ENCODE measurements at places on chromosomes 3 and 15.

DNA sequence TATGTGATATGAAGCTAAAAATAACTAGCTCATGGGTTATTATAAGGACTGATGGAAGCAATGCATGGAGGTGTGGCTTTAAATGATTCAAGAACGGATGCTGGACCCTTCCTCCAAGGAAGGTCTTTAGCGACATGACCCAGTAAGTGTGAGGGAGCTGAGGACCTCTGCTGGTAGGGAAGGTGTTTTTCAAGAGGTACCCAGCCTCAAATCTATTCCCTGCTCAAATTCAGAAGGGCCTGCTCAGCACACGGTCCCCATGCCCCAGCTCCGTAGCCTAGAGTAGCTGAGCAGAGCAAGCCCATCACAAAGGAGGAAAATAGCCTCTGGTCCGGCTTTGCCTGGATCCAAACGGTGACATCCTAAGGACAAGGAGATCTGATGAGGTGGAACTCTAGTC is 266.2 kb upstream of the IGF1R start:
- DNase-seq, result no peak

- DNase-seq, result no peak
Measured at GRCh38 chr3:111229301-111229700, 157.7 kb downstream of the NECTIN3 start.

GRCh38 chr3:6542795-6543194 is 318.1 kb upstream of the GRM7 start:
- no peak for DNase-seq

DNA sequence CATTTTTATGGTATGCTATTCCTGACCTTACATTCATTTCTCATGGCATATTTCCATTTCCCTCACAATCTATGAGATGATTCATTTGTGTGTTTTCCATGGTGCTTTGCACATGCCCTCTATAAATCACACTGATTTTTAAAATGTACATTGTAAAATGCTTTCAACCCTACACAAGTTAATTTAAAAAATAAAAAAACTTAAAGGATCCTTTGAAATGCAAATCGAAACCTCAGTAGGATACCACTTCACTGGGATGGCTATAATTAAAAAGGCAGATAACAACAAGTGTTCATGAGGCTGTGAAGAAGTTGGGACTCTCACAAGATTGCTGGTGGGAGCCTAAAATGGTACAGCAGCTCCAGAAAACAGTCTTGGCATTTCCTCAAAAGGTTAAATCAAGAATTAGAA is 83.5 kb downstream of the FMN1 start:
- DNase-seq, result no peak

- no peak for DNase-seq
Measured at GRCh38 chr15:58269455-58270414, 131.6 kb downstream of the AQP9 start.

DNA sequence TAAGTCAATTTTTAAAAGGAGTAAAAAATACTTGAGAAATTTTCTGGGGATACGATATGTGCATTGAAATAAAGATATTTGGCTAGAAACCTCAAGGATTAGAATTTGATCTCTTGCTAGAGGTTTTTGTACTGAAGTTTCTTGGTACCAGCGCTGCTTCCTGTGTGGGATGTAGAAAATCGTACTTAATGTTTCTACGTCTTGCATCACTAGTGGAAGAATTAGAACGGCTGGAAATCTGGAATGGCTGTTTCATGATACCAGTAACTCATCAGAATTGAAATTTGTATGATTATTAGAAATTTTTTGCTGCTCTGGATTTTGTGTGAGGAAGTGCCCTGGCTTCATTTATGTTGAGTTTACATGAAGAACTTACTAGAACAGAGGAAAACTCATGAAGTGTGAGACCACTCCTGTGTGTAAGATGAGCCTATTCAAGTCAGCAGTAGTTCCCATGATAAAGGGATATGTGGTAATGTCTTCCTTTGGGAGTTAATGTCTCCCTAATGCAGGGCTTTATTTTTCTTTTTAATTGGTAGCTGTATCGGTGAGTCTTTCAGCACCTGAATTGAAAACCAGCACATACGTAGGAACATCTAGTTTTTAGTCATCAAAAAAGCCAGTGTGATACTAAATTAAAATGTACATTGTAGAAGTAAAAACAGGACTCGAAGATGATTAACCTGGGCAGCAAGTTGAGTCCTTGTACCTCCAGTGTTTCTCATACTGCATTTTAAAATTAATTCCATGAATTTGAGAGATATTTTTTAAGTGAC is 3.2 kb downstream of the KBTBD8 start:
- DNase-seq, result no peak

GRCh38 chr3:140187656-140188221 is 252.8 kb downstream of the CLSTN2 start:
- no peak for DNase-seq

DNA sequence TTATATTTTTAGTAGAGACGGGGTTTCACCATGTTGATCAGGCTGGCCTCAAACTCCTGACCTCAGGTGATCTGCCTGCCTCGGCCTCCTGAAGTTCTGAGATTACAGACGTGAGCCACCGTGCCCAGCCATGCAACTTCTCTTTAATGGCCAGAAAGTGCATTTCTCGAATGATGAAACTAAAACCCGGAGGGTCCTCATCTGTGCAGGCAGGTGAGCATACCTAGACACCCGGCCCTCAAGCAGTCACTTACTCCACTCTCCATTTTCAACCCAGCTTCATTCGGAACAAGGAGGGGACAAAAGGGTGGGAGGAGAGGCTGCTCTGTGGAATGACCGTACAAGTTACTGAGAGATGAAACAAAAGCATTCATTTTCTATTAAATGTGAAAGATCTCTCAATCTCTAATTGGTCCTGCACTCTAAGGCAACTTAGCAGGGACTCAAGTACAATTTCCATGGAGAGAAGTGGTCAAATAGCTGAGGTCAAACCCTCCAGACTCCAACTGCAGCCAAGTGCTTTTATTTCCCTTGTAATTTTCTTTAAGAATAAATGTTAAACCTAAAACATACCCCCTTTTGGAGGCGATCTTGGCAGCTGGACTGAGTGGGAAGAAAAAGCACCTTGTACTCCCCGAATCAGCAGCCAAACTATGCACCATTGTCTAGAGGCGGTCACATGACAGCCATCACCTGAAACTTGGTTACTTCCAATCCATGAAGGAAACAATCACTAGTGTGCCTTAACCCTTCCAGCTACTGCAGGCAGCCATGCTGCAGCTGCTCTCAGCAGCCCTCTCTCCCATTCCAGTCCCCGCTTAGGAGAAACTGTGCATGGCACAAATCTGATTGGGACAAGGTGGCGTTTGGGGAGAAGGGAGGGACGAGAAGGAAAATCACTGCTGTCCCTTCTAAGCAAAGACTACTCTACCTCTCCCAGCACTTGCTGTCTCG is 62.2 kb downstream of the VGLL4 start:
- no peak for DNase-seq

DNA sequence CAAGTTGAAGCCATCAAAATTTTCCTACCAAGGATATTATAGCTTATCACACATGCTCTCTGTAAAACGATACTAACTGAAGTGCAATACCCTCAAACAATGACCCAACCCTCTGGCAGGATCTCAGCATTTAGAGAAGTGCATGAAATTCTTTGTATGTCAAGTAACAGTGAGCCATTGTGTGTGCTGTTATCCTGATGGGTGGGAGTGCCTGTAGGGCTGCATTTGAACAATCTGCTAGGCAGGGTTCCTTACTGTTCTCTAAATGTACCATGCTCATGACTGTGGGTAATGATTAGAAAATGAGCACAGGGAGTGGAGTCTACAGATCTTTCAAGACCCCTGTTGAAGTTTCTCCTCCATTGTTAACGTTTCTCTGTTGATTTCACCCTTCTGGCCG is 398.1 kb downstream of the NSUN3 start:
- no peak for DNase-seq

- no peak for DNase-seq
Measured at GRCh38 chr3:147358144-147358992, 48.0 kb downstream of the ZIC4 start.

GRCh38 chr15:35992791-35993190 is 446.8 kb upstream of the DPH6 start:
- no peak for DNase-seq

DNA sequence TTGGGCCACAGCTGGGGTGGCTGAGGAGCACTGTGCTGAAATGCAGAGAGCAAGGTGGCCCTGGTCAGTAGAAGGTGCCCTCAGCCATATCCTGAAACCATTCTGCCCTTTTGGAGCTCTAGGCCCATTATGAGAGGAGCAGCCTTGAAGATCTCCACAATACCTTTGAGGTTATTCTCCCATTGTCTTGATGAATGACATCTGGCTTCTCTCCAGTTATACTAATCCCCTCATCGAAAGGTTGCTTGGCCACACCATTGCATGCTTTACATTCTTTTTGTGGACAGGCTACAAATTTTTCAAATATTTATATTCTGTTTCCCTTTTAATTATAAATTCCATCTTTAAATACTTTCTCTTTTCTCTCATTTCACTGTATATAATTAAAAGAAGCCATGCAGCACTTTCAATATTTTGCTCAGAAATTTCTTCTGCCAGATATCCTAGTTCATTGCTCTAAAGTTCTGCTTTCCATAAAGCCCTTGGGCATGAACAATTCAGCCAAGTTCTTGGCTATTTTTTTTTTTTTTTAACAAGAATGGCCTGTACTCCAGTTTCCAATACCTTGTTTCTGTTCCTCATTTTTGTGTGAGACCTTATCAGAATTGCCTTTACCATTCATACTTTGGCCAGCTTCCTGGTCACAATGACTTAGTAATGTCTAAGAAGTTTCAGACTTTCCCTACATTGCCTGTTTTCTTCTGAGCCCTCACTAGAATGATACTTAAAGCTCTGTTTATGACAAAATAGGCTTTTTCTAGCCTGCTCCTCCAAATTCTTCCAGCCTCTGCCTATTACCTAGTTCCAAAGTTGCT is 138.9 kb upstream of the SGO1 start:
- no peak for DNase-seq

DNA sequence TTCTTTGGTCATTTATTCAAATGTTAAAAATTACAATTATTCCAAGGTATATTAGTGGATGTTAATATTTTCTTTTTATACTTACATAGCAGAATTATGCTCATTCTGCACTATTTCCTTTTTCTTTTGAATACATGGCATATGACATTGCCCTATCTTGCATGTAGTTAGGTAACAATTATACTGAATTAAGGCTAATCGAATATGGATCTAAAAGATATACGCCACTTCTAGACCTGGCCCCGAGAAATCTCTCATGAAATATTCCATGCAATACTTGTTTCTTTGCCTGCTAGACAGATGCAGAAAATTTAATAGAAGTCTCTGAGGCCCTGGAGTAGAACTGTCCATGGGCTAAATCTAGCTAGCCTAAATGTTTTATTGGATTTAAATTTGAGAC is 493.4 kb downstream of the OTOL1 start:
- no peak for DNase-seq

DNA sequence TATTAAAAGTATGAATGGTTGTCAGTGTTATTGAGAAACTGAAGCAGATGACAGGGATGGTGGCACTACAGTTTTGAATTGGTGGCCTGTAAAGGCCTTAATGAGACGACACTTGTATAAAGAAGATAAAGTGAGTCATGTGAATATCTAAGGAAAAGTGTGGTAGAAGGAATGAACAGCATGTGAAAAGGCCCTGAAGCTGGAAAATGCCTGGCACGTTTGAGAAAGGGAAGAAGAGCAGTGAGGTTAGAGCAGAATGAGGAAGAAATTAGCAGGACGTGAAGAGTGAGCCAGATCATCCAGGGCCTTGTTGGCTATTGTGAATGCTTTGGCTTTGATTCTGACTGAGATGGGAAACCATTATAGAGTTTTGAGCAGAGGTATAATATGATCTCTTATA is 387.6 kb upstream of the DPH6 start:
- no peak for DNase-seq

GRCh38 chr15:84914351-84914750 is 29.9 kb downstream of the SLC28A1 start:
- no peak for DNase-seq

GRCh38 chr3:72265256-72266015 is 480.5 kb upstream of the PROK2 start:
- no peak for DNase-seq

DNA sequence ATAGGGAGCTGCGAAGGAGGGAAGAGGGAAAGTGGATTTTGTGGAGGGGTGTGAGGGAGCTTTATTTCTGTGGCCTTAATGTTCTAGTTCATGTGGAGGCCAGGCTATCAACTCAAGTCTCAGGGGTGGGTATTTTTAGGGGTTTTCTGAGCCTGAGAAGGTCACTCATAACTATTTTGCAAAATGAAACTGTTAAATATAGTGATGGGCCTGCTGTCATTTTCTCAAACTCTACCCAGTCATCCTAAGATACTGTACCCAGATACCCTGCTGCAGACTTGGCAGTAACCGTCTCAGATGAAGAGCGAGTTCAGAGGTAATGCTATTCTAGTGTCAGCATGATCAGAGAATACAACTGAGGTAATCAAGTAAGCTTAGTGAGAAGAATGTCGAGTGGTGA is 545.0 kb upstream of the TBL1XR1 start:
- DNase-seq, result no peak

GRCh38 chr3:121835465-121835801 is 424 bp downstream of the EAF2 start:
- no peak for DNase-seq

- no peak for DNase-seq
Measured at GRCh38 chr3:38480093-38480445, 16.1 kb upstream of the EXOG start.

- no peak for DNase-seq
Measured at GRCh38 chr15:89496155-89497098, at the start of gene RHCG. RHCG (minus strand) TSS chr15:89496583; CDS start chr15:89496544, 39 bp downstream.

- DNase-seq, result no peak
Measured at GRCh38 chr3:37912052-37912733, 50.5 kb downstream of the CTDSPL start.

DNA sequence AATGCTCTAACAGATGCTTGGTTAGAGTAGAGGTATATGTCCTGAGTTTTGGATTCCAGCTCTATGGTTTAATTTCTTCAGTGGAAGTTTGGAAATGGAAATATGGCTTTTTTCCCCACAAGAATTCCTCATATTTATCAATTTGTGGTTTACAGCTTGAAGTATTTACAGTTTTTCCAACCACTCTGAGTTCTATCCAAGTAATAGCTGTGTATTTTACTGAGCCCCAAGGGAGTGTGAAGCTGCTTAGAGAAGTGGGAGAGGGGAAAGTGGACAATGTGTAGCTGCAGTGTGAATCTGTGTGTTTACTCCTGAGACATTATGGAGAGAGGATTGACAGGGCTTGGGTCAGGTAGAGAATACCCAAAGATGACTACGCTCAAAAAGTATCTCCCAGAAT is 54.5 kb downstream of the NEK11 start:
- no peak for DNase-seq

Measured in NCI-H187 (cell line).